Cortex of kidney (tissue), 1 donor: ENCODE measurements at places on chromosomes 3 and 15.

- no peak for DNase-seq
These were observed 47.4 kb downstream of the ADAMTS7 start for GRCh38 chr15:78763796-78764241.

DNA sequence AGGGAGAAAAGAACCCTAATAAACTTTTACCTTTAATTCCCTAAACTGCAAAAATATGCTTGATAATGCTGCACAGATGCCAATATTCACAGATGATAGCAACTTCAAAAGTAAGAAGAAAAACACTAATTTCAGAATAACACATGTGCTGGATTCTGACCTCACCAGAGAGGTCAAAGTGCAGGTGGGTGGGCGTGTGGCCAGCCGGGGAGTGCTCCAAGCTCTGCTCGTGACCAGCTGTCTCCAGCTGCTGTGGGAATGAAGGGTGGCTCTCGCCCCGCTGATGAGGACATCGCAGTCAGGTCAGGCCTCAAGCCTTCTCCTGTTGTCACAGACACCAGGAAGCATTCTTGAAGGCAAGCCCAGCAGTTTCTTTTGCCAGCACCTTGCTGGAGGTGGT, 57.1 kb downstream of the ADAMTS17 start:
- no peak for DNase-seq

DNA sequence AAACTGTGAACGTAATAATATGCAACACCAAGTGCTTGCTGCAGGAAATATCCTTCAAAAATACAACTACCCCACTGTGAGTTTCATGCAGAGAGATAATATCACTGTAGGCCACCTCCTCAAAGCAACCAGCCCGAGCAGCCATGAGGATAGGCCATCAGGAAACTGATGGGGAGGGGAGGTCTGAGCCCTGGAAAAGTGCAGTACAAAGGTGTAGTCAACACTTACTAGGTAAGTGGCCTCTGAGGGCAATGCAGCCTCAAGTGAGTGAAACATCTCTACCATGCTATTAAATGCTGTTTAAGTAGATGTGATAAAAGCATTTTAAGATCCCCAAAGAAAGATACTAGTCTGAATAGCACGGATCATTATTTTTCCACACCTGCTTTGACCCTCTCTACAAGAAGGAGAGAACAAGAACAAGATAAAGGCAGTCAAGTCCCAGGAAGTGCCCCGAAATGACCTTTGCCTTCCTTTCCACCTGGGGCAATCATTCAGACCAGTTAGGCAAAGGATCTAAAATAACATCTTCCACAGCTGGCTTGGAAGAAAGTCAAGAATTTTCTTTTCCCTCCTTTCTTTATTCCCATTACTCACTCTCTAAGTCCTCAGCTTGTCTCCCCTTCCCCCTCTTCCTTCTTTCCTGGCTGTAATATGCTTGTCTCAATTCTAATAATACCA, 62.8 kb downstream of the FMN1 start:
- DNase-seq = no peak

GRCh38 chr3:51163051-51163450, 222.0 kb upstream of the MANF start:
- DNase-seq = no peak

GRCh38 chr3:13122081-13123012, 49.1 kb upstream of the IQSEC1 start:
- DNase-seq = no peak

- no peak for DNase-seq
These were observed 108.8 kb downstream of the EPHB1 start for GRCh38 chr3:134903837-134904236.

GRCh38 chr3:133693821-133694220, 32.1 kb upstream of the TOPBP1 start:
- no peak for DNase-seq

GRCh38 chr3:167094632-167095031, 285.5 kb downstream of the ZBBX start:
- DNase-seq = no peak

DNA sequence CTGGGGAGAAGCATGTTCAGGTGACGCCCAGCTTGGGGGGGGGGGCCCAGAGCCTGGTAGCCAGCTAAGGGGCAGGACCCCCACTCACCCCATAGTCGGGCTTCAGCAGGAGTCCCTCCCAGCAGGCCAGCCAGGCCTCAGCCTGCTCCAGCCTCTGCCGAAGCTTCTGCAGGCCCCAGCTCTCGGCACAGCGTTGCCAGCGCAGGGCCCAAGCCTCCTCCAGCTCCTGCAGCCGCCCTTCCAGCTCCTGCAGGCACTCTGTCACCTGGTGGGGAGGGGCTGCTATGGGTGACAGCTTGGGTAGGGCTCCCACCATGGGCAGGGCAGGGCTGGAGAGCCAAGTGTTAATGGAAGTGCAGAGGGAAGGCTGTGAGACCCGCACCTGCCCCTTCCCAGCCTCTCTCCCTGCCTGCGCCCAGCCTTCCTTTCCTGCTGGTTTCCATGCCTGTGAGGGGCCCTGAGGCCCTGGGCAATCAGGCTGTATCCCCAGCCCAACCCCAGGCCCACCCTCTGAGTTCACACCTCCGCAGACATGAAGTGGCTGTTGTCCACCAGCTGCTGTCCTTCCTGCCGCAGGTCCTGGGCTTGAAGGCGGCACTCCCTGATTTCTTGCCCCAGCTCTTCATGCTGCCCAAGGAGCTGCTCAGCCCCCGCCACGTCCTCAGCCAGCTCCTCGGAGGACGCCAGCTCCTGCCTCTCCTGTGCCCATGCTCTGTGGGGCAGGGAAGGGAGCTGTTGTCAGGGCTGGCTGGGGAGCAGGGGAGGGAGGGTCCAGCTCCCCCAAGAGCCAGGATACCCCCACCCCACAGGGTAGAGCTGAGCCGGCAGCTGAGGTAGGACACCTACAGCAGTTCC, 14.3 kb downstream of the PLA2G4B start:
- no peak for DNase-seq

DNA sequence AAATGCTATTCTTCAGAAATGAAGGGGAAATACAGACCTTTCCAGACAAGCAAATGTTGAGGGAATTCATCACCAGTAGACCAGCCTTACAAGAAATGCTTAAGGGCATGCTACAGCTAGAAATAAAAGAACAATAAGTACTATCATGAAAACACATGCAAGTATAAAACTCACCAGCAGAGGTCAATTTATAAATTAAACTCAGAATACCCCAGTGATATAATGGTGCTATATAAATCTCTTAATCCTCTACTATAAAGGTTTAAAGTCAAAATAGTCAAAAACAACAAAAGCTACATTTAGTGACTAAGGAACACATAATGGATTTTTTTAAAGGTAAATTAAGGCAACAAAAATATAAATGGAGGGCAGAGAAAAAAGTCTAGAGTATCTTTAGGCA, 142.5 kb downstream of the CPNE4 start:
- no peak for DNase-seq

DNA sequence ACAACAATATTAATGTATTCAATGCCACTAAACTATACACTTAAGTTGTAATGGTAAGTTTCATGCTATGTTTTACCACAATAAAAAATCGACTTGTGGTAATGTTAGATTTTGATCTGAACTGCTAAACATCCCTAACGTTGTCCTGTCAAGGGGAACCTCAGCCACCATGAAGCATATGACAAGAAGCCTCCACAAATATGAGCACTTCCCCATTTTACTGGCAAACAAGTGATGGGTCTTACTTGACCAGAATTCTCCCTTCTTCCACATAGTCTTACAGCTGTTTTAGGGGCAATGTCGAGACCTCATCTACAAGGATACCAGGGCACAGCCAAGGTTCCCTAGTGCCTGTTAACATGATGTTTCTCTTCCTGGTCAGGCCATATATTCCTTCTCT, 124.2 kb upstream of the ABI3BP start:
- DNase-seq = no peak

DNA sequence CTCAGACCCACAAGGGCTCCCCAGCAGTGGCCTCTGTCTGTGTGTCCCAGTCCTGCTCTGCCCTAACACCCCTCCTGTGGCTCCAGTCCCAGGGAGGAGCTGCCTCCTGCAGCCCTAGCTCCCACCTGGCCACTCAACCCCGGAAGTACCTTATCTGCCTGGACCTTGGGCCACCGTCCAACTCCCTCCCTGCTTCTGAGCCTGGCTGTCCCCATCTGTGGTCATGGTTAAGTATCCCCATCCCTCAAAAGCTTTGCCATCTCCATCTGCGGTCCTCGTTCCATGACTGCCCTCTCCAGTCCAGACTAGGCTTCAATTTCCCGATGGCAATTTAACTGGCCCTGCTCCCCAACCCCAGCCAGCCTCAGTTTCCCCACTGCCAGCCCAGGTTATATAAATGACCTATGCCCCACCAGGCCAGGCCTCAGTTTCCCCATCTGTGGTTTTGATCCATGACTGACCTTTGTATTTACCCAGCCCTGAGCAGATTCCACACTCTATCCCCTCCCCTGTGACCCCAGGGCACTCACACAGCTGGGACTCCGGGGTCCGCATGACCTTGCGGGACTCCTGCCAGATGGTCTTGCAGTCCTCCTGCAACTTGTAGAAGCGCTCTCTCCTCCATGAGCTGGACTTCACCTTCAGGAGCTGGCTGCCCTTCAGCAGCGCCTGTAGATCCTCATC, 9.6 kb downstream of the PLCD1 start:
- DNase-seq = no peak

- no peak for DNase-seq
These were observed 121.5 kb downstream of the DNAJB8 start for GRCh38 chr3:128345196-128345595.

DNA sequence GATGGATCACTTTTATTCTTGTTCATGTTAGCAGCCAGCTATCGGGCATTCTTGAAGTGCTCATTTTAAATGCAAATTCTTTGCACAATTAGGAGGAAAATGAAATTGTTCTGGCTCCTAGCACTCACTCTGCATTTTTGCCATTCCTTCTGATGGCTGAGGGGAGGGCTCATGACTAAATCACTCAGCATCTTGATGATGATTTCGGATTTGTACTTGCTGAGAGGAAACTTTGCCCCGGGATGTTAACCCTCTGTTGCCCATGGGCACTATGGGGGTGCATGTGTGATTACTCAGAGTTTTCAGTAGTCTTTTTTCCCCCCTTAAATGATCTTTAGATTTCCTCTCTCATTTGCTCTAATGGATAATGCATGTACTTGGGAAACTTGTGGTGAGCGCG, 299.6 kb upstream of the C2CD4B start:
- DNase-seq = no peak

- no peak for DNase-seq
These were observed 62.8 kb downstream of the ISG20 start for GRCh38 chr15:88701561-88702095.

- DNase-seq = no peak
These were observed 256.2 kb downstream of the NR1D2 start for GRCh38 chr3:24201301-24201700.

DNA sequence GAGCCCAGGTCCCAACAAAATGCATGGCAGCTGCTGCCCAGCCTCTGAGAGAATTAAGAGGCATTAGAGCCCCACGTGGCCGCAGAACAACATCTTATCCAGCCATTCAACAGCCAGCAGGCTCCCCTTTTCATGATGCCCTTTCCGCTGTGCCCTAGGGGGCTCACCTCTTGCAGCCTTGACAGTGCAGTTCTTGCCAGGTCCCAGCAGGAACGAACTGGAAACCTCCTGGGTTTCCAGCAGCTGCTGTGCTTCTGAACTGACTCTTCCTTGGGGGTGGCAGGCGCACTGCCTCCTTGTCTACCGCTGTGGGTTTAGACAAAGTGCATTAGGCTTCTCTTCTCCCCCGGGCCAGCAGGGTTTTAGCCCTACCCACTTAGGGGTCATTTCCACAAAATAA, 85.2 kb downstream of the FAM174B start:
- DNase-seq = no peak

GRCh38 chr3:28328188-28329151, 20.1 kb upstream of the ZCWPW2 start:
- DNase-seq = no peak

- DNase-seq = no peak
These were observed 15.7 kb downstream of the LIPC start for GRCh38 chr15:58447271-58448010.

DNA sequence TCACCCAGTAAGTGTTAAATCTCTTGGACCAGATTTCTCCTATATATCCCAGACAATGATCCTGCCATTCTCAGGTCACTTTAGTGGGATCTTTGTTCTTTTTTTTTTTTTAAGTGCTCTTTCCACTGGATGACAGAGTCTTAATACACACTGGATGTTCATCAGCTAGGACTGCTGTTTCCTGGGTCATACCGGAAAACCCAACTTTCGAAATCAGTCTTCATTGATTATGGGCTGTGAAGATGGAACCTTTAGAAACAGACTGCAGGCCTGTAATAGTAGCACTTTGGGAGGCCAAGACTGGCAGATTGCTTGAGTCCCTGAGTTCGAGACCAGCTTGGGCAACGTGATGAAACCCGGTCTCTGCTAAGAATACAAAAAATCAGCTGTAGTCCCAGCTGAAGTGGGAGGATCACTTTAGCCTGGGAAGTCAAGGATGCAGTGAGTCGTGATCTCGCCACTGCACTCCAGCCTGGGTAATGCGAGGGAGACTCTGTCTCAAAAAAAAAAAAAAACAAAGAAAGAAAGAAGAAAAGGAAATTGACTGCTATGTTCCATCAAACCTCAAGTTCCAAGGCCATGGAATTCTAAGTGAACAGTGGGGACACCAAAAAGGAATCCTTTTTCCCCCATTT, 2.3 kb downstream of the EOGT start:
- no peak for DNase-seq

- no peak for DNase-seq
These were observed 144.7 kb downstream of the TPRG1 start for GRCh38 chr3:189316296-189317019.

DNA sequence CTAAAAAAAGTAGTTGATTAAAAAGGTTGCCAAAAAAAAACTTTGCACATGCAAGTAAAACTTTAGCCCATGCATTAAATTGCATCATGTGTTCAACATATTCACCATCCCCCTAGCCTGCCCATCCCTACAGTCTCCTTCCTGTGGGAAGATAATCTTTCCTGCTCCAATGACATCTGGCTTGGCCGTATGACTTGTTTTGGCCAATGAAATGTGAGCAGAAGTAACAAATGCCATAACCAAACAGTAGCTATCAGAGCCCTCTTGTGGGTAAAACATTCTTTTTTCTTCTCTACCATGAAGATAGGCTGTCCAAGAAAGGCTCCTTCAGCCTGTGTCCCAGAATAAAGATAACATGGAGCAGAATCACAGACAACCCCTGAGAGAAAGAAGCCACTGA, 15.3 kb downstream of the ERC2 start:
- no peak for DNase-seq

GRCh38 chr3:170740726-170741591, 129.0 kb downstream of the RPL22L1 start:
- no peak for DNase-seq

DNA sequence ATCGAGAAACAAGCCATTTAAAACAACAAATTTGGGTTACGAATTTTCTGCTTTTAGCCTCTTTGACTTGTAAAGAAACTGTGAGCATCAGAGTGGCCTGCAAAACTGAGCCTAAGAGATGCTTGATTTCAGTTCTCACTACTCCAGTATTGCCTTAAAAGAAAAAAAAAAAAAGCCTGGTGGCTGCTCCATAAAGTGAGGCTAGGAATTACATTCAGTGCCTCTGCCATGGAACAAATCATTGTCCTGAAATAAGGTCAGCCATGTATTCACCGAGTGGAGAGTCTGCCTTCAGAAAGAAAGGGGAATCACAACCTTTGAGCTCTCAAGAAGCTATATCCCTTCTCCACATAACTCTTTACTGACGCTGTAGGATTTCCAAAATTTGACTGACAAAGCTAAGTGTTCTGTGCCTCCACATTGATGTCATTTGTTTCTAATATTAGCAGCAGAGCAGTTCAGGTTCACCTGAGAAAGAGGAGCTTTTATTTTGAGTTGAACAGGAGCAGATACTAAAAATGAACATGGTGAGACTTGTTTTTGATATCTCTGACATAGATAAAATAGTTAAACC, 137.3 kb downstream of the SSR3 start:
- no peak for DNase-seq
